ENCODE measurements at places on chromosomes 12 and 14. TPM values are rescaled to one million over a fixed set of nuclear protein-coding genes. Genes with fewer than 3 reads are reported as not detected.

DNA sequence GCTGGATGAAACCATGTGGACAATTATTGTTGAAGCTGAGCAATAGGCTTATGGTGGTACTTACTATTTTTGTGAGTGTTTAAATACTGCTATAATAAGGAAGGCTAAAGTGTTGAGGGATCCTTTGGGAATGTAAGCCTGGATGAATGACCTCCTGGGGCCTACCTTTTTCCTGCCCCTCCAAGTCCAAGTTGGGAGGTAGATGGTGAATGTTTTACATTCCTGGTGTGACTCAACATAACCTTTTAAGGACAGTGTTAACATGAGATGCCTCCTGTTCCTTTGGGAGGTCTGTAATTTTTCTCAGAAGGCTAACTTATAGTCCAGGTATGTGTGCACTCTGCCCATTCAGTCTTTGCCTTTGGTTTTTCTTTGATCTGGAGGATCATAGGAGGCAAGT is 315.9 kb downstream of the NRXN3 start:
- DNase-seq = no peak

GRCh38 chr12:94149119-94149780 is 873 bp downstream of the PLXNC1 start:
- peak; percentile 10 for DNase-seq

DNA sequence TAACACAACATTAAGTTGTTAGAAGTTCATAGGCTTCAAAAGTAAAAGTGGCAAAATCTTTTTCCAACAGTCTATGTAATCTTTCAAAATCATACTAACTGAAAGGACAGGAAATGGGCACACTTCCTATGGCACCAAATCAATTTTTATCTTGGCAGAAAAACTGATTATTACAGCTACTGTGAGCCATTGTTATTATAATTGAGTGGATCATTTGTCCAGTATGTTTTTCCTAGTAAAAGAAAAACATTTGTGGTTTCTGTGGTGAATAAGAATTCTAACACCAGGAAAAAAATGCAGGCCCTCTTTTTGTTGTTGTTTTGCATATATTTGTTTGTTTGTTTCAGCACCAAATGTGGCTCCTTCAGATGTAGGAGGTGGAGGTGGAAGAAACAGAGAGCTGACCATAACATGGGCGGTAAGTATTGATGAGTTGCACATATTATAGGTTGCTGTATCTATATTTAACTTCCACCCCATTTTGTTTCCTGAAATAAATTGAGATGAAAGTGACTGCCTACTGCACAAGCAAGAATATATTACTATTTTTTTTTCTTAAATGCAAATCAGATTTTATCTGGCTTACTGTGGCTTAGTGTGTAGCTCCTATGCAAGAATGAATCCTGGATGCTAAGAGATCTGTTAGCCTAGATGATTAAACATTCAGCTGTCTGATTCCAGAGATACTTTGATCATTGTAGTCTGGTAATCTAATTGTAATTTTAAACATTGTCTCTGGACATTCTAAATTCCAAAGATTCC is 174.1 kb upstream of the PDZRN4 start:
- DNase-seq = no peak

- DNase-seq = no peak
Observed at GRCh38 chr12:53653595-53653994, 22.3 kb downstream of the ATP5MC2 start.

DNA sequence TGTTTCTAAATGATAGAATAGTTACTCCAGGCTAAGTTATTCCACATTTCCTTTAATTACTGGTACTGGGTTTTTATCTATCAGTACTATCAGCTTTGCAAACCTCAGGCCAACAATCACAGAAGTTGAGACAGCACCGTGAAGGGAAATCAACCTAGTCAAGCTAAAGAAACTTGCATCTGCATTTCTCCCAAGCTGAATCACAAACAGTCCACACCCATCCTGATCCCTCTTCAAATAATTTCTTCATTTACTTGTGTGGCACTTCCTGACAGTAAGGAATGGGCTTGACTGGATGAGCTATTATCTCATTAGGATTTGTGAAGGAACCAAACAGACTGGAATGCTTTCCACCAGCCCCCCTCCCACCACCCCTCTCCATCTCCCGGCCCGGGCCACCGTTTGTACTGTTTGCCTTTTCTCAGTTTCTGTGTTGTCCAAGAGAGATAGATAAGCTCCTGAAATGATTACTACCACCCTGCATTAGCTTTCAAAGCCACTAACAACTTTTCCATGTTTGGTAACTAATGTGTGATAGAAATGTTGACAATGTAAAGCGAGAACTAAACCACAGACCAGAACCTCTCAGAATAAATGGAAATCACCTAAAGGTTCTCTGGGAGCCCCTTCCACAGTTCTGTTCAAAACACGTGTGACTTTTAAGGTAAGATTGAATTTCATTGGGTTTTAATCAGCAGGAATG is 236.3 kb downstream of the SLC25A21 start:
- no peak for DNase-seq

The DBX2 gene
- total RNA-seq = not detected

The PUS7L gene
- 8.7 TPM for total RNA-seq

DNA sequence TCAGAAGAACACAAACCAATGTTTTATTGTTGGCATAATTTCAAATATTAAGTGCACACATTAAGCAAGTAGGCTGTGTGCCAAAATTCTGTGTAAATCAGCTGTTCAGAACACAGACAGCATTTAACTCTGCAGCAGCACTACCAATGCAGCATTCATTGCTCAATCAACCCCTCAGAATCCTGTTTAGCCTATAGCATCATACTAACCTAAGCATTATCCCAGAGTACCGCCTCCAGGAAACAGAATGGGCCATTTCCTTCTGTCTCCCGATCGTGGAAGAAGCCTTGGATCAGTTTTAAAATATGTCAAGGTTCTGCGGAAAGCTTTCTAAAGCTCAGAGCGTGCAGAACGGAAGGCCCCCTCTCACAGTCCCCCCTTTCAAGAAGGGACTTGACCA is 3.3 kb downstream of the IL26 start:
- no peak for DNase-seq

DNA sequence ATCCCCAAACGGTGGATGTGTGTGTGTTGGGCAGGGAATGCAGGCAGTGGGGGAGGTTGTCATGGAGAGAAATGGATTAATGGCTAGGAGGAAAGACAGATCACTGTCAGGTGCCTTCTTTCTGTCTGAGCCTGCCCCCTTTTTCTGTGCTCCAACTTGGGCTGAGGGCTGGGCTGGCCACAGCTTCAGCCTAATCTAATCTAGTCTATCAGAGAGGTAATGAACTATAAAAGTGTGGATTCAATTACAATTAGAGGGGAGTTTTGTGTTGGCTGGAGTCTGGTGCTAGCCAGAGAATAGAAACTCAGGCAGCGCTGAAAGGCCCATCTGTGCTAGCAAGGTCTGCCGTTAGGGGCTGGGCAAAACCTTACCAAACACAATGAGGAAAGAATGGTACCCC is 41.2 kb downstream of the NEUROD4 start:
- no peak for DNase-seq

- no peak for DNase-seq
Observed at GRCh38 chr14:23535943-23536342, 15.6 kb downstream of the ZFHX2 start.

DNA sequence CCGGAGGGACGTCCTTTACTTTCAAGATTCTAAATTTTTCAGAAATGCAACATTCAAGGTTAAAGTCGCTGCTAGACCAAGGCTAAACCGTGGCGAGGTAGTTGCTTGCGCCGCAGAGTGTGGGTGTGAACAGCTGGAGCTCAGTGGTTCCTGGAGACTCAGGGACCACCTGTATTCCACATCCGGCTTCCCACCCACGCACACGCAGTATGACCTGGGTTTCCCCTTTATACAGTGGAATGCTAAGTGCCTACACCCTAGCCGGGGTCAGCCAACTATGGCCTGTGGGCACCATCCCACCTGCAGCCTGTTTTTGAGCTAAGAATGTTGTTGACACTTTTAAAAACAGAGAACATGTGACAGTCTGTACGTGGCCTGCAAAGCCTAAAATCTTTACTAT is 42.9 kb upstream of the TESC start:
- DNase-seq = no peak

DNA sequence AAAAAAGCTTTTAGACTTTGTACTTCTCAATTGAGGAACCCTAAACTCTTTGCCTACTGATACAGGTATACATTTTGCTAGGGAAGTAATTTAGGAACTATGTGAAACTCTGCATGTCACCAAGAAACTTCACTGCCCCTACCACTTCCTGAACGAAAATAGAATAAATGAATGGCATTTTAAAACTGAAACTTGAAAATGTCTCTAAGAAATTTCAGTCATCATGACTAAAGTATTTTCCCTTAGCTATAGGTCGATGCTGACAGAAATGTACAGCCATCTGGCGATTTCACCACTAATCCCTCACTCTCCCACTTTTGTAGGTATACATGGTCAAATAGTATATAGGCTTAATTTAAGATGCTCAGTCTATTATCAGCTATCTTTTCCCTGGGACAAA is 194.9 kb upstream of the SYT10 start:
- DNase-seq = no peak

The ACOT6 gene
- total RNA-seq = not detected

- no peak for DNase-seq
Observed at GRCh38 chr12:107817250-107817649, 42.7 kb downstream of the ASCL4 start.

The NEDD1 gene
- 10.7 TPM for total RNA-seq

GRCh38 chr12:97595426-97595831 is 132.8 kb downstream of the RMST start:
- no peak for DNase-seq

Data from Caki2 (cell line).